SJSA1 (cell line): ENCODE measurements at places on chromosomes 6 and 20. TPM values are rescaled to one million over a fixed set of nuclear protein-coding genes. Genes with fewer than 3 reads are reported as not detected.

Gene SLC22A7
- not detected in 2 replicates for total RNA-seq

Gene ADGRF4
- not detected in 2 replicates for total RNA-seq

Gene HLA-G
- total RNA-seq, result not detected in 2 replicates

Gene CGA
- not detected in 2 replicates for total RNA-seq

Gene SAMD10
- total RNA-seq, result 0.41 and 0.47 TPM in 2 replicates

Gene ULBP2
- total RNA-seq, result 12.2 and 19.7 TPM in 2 replicates

Gene ZKSCAN4
- total RNA-seq, result 8.2 and 13.8 TPM in 2 replicates

Gene SEL1L2
- total RNA-seq, result not detected in 2 replicates

Gene MDFI
- not detected in 2 replicates for total RNA-seq

Gene DNAH8
- not detected in 2 replicates for total RNA-seq

Gene SLC26A8
- total RNA-seq, result not detected in 2 replicates

Gene OSBPL2
- 10.5 and 14.9 TPM in 2 replicates for total RNA-seq

Gene CALHM5
- total RNA-seq, result 6.2 and 7.2 TPM in 2 replicates

Gene DTNBP1
- 0.56 and 2.7 TPM in 2 replicates for total RNA-seq

Gene BMP5
- 1.6 TPM in 2 replicates for total RNA-seq

Gene BANF2
- total RNA-seq, result not detected in 2 replicates

Gene NNAT
- not detected in 2 replicates for total RNA-seq

Gene GNAS-AS1
- total RNA-seq, result not detected in 2 replicates

Gene HELZ2
- 14.3 and 17.8 TPM in 2 replicates for total RNA-seq

Gene MYL9
- 213 and 260 TPM in 2 replicates for total RNA-seq
